ENCODE measurements at places on chromosomes 2 and 18.

DNA sequence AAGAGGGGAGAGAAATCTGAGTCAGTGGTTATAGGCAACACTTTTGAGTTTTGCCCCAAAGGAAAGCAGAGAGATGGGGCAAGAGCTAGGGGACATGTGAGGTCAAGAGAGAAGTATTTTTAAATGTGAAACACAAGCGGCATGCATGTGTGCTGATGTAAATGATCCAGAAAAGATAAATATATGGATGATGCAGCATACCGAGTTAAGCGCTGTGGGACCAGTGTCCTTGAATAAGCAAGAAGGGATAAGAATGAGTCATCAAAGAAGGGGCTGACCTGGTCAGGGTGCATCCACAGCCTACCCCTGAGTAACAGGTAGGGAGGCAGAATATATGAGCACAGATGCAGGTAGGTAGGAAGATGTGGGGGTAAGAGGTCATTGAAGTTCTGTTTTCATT, 180.9 kb downstream of the TRABD2A start:
- no peak for DNase-seq

GRCh38 chr2:54638774-54639187, 84.7 kb upstream of the EML6 start:
- DNase-seq, result no peak

GRCh38 chr18:11327391-11328009, 178.1 kb upstream of the PIEZO2 start:
- no peak for DNase-seq

DNA sequence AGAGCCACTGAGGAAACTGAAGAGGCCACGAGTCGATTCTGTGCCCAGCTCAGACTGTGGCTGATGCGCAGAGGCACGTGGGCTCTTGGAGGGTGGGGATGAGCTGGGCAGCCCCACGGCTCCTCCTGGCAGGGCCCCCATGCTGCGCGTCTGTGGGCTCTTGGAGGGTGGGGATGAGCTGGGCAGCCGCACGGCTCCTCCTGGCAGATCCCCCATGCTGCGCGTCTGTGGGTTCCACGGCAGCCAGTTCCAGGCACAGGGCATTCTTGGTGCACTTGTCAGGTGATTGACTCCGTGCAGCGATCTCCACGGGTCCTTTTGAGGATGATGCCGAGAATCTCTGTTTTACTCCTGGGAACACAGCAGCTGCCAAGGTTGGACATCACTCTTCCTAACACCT, 138.1 kb upstream of the ZNF236 start:
- DNase-seq, result no peak

DNA sequence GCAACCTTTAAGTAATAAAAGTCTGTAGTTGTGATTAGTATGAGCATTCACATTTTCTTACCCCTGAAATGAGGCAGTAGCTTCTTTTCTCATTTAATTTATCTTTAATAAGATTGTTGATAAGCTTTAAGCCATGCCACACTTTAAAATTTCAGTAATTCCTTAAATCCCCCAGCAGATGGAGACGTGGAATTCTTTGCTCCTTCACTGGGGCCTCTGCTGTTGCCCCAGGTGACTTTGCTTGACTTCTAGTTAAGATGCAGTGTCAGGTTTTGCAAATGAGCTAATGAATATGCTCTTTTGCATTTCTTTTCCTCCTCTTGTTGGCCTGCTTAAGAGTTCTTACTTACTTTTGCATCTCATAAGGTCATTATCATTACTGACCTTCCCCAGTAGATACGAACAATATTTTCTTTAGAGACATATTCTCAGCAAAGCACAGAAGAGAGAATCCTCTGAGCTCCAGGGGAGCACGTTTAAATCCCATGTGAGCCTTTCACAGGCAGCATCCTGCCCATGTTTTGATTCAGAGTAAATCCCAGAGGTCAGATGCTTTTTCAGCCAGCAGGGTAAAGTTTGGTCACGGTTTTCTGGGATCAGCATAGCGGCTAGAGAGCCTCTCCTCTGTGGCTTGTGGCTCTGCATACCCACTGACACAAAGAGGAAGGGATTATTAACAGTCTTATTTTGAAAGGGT, 222.9 kb downstream of the PTPRM start:
- DNase-seq, result peak; percentile 34
